ENCODE measurements at places on chromosomes 2 and 18.

DNA sequence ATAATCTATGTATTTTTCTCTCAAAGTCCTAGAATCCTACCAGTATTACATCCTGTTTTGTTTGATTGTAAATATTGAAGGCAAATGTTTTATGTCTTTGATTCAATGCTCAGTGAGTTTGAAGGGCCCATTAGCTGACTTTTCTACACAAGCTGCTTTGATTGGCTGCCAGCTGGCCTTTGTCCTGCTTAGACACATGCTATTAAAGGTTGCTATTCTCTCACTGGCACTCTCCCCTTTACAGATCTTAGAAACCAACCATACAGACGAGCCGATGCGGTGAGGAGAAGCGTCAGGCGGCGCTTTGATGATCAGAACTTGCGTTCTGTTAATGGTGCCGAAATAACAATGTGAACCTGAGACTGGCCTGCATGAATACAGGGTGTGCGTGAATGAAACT, 69.7 kb downstream of the PRPF40A start:
- H3K4me1 ChIP-seq = no peaks in the 10 kb centered on the region
- no peak overlapping the region for H3K27ac ChIP-seq
- H3K27me3 ChIP-seq = no peaks in the 10 kb centered on the region
- no peak for ATAC-seq
- H3K36me3 ChIP-seq = peaks cover 5% of the 10 kb centered on the region
- no peak overlapping the region for H3K4me3 ChIP-seq

DNA sequence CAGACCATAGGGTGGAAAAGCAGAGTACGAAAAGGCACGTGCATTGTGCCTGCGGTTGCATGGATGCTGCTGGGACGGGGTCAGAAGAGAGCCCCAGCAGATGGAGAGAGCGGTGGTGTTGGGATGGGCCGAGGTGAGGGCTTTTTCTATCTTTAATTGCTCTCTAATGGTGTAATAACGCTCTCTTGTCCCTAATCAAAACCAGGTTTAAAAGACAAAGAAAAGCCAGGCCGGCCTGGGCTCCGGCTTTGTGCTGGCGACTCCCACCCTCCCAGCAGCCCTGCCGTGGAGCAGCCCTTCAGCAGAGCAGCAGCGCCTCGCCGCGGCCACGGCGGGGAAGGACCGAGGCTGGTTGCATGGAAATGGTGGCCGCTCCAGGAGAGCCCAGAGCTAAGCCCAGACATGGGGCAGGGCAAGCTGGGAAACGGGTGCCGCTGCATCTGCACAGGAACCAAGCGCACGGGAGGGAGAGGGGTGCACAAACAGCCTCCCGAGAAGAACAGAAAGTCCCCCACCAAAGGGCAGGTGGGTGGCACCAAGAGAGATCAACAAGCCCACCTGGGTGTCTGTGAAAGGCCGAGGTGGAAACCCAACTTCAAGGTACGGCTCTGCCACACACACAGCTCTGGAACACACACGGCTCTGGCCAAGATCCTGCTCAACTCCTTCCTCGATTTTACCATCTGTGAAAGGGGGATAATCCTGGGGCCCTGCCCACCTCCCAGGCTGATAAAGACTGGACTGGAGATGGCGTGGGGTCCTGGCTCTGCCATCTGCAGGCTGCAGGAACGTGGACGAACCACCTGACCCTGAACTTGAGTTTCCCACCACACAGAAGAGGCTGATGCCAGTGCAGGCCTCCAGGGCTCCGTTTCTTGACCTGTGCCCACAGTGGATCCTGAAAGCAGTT, 15.0 kb downstream of the HS1BP3 start:
- no peak overlapping the region for H3K27ac ChIP-seq
- peak; percentile 80 for ATAC-seq
- H3K4me3 ChIP-seq = no peak overlapping the region

DNA sequence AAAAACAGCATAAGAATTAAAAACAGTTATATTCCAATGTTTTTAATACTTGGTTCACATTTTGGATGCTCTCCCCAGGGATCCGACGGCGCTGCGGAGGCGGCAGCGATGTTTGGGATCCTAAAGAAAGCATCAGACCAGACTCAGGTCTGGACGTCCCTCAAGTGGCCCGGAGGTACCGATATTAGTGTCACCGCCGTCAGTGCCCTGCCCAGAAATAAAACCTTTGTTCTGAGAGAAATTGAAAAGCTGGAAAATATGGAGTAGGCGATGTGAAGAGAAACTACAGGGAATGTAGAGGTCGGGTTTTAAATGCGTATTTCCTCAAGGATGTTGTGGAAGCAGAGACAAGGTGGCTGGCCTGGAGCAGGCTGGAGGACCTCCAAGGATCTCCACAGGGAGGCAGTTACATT, 683 bp upstream of the TBC1D8 start:
- peaks cover 28% of the 10 kb centered on the region for H3K4me1 ChIP-seq
- H3K4me3 ChIP-seq = peak overlapping the region; percentile 83
- peak overlapping the region; percentile 56 for H3K27ac ChIP-seq
- H3K36me3 ChIP-seq = no peaks in the 10 kb centered on the region

- no peak overlapping the region for H3K27ac ChIP-seq
- ATAC-seq = no peak
- H3K4me3 ChIP-seq = no peak overlapping the region
- peaks cover 10% of the 10 kb centered on the region for H3K27me3 ChIP-seq
- no peaks in the 10 kb centered on the region for H3K36me3 ChIP-seq
Observed at GRCh38 chr2:23199115-23199918, 185.7 kb upstream of the KLHL29 start.

DNA sequence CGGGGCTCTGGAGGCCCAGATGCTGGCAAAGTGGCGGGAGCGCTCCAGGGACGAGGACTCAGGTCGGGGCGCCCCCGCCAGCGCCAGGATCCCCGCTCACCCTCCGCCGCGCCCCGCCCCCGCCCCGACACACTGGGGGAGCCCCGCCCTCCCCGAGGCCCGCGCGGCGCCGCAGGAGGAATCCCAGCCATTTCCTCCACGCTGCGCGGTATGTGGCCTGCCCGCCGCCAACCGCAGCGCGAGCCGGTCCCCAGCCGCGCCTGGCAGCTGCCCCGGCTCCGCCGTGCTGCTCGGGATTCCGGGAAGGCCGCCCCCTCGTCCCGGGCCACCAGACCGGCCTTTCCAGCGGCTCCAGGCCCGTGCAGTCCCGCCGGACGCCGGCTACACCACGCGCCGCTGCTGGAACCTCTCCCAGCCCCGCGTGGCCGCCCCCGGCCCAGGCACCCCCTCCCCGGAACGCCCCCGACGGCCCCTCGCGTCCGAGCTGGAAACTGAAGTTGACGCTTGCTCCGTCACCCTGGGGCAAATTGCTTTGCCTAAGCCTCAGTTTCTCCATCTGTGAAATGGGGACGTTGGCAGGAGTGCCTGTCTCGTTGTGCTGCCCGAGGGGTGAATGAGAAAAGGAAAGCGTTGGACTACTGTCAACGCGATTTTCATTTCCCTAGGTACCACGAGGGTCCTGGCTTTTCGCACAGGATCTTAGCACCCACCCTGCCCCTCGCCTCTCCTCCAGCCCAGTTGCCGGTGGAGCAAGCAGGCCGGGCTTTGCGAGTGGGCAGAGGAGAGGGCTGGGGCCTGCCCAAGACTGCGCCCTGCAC, 53.6 kb downstream of the PKDCC start:
- peak; percentile 3 for ATAC-seq
- H3K36me3 ChIP-seq = no peaks in the 10 kb centered on the region
- H3K27ac ChIP-seq = no peak overlapping the region
- peaks cover 60% of the 10 kb centered on the region for H3K4me1 ChIP-seq
- H3K27me3 ChIP-seq = no peaks in the 10 kb centered on the region
- peak overlapping the region; percentile 77 for H3K4me3 ChIP-seq

GRCh38 chr2:10905006-10905861, 6.5 kb upstream of the KCNF1 start:
- H3K27me3 ChIP-seq = peaks cover 23% of the 10 kb centered on the region
- no peak overlapping the region for H3K27ac ChIP-seq
- H3K36me3 ChIP-seq = no peaks in the 10 kb centered on the region
- ATAC-seq = no peak
- H3K4me1 ChIP-seq = no peaks in the 10 kb centered on the region

DNA sequence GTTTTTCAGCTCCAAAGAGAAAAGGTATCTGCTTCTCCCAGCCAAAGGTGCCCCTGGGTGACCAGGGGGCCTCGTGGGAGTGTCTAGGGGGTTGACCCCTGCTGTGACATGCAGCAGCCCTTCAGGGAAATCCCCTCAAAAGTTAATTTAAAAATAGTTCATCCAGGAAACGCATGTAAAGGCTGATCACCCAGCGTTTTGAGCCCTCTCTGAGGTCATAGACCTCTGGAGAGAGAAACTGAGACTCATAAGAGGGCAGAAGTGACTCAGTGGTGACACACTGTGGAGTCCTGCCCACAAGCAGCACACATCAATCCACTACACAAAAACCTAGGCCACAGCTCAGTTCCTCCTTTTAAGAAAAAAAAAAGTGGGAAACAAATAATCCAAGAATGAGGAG, 11.9 kb downstream of the GAL3ST2 start:
- peak overlapping the region; percentile 5 for H3K4me3 ChIP-seq
- ATAC-seq = peak; percentile 93
- H3K27me3 ChIP-seq = no peaks in the 10 kb centered on the region
- H3K36me3 ChIP-seq = peaks cover 7% of the 10 kb centered on the region
- H3K27ac ChIP-seq = peak overlapping the region; percentile 91

DNA sequence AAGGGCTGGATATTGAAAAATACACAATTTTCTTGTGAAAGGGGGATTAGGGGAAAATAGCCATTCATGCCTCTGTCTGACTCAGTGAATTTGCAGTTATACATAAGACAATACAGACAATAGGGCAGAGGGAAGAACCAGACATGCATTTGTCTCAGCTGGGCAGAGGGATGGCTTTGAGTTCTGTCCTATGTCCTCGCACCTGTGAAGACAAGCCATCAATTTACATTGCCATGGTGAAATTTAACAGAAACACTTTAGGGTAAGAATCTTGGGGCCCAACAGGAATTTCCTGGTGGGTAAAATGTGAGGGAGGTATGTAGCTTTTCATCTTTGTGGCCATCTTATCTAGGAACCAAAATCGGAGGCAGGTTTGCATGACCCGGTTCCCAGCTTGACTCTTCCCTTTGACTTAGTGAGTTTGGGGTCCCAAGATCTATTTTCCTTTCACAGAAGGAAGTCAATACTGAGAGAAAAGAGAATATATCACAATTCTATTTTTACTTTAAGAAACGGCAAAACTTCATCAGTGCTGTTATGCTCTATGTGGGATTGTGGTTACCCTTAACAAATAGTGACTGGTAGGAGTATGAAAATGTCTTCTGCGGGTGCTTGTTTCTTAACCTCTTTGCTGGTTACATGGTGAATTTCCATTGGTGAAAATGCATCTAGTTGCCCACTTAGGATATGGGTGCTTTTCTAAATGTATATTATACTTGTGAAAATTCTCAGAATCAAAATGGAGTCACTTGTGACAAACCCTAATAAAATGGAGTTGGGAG, 221.8 kb downstream of the SPP2 start:
- H3K4me1 ChIP-seq = peaks cover 5% of the 10 kb centered on the region
- peaks cover 24% of the 10 kb centered on the region for H3K27me3 ChIP-seq
- H3K36me3 ChIP-seq = no peaks in the 10 kb centered on the region
- no peak overlapping the region for H3K4me3 ChIP-seq
- H3K27ac ChIP-seq = no peak overlapping the region
- no peak for ATAC-seq

DNA sequence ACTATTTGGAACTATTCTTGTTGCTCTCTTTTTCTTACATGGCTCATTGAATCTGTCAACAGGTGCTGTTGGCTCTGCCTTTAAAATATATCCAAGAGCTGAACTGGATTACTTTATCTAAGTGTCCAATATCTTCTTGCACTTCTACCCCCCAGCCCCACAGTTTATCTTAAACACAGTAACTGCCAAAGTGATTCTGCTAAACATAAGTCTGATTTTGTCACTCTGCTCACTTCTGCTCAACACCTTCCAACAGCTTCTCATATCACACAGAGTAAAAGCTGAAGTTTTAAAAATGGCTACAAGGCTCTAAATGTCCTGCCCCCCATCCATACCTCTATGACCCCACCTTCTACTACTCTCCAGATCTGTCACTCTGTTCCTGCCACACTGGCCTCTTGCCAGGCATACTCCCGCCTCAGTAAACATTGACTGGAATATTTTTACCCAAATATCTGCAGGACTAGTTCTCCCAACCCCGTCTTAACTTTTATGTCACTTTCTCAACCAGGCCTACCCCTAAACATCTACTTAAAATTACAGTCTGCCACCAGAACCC, 130.7 kb downstream of the CCDC148 start:
- no peak overlapping the region for H3K4me3 ChIP-seq
- ATAC-seq = peak; percentile 24
- no peaks in the 10 kb centered on the region for H3K36me3 ChIP-seq

GRCh38 chr2:226308323-226308680, 491.3 kb downstream of the IRS1 start:
- H3K4me1 ChIP-seq = peaks cover 6% of the 10 kb centered on the region
- peaks cover 25% of the 10 kb centered on the region for H3K27me3 ChIP-seq
- no peak overlapping the region for H3K27ac ChIP-seq
- no peaks in the 10 kb centered on the region for H3K36me3 ChIP-seq
- ATAC-seq = no peak

DNA sequence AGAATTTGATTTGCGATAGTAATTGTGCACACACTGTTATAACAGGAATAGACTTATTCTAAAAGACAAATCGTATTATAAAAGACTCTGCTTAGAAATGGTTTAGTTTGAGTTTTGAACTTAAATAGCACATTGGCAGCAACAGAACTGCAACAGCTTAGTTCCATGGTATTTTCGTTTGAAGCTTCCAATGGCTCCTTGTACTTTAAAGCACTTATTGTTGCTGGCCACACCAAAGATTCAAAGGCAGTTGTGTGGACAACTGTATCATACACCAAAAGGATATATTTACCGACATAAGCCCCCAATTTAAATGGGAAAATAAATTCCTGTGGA, 627 bp downstream of the WIPF1 start:
- peaks cover 72% of the 10 kb centered on the region for H3K4me1 ChIP-seq
- H3K27ac ChIP-seq = peak overlapping the region; percentile 95
- H3K27me3 ChIP-seq = no peaks in the 10 kb centered on the region
- H3K4me3 ChIP-seq = peak overlapping the region; percentile 92
- no peak for ATAC-seq

DNA sequence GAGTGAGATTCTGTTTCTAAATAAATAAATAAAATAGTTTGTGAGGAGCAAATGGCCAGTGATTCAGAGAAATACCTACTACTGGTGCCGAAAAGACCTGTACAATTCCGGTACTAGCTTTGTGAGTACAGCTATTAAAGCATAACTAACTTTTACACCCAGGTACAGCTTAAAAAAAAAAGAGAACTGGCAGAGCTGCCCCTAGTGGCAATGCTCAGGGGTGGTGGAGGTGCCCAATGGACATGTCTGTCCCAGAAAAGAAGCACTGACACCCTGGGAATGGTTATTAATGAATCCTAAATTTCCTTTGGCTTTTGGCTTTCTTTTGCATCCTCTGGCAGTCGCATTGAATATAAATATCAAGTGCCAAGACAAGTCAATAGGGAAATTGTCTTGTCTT, 87.0 kb downstream of the LIPG start:
- H3K36me3 ChIP-seq = no peaks in the 10 kb centered on the region
- no peak overlapping the region for H3K27ac ChIP-seq
- H3K27me3 ChIP-seq = peaks cover 13% of the 10 kb centered on the region
- no peak overlapping the region for H3K4me3 ChIP-seq
- H3K4me1 ChIP-seq = no peaks in the 10 kb centered on the region
- no peak for ATAC-seq

DNA sequence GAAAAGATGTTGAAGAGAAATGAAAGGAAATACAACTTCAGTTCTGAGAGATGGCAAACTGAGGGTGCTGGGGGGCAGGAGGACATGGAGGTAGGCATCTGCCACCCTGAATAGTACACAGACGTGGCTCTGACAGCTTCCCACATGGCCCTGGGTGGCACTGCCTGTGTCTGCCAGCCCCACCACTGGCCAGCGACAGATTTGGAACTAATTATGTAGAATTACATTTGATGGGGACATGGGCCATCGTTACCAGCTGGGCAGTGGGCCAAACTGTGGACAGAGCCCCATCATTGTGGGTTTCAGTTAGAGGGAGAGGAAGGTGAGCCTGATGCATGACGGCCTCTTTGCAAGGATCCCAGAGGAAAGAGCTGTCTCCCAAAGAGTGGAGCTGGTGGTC, 216.0 kb upstream of the HAAO start:
- H3K27me3 ChIP-seq = peaks cover 13% of the 10 kb centered on the region
- no peaks in the 10 kb centered on the region for H3K36me3 ChIP-seq
- no peak overlapping the region for H3K4me3 ChIP-seq

All from stimulated activated memory B cell treated with anti-CD40 and anti-IgM and Interleukin-4, amounts not matched to agents 10 μg/mL and 1 μg/mL and 100 μg/mL, for 72 hours (primary cell).